ENCODE measurements at places on chromosomes 16 and 17.

DNA sequence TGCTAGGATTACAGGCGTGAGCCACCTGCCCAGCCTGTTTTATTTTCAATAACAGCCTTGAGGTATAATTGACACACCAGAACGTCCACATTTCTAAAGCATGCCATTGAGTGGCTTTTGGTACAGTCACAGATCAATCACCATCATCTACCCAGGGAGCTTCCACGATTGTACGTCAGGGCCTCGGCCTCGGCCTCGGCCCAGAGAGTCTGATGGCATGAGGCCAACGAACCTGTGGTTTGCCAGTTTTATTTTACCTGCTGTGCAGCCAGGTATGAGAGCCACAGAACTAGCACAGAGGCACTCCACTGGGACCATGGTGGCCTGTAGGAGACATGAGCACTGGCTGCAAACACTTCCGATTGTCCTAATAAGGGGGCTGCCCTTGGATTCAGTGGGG lies 8.3 kb downstream of the UBALD1 start:
- no peak for DNase-seq

DNA sequence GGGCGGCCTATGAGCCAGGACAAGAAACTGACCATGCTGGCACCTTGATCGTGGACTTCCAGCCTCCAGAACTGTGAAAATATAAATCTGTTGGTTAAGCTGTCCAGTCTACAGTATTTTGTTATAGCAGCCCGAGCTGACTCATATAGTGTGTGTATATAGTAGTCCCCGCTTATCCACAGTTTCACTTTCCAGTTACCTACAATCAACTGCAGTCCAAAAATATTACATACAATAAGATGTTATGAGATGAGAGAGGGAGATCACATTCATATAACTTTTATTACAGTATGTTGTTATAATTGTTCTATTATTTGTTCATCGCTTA lies 4.9 kb downstream of the MT3 start:
- no peak for DNase-seq

- no peak for DNase-seq
These were observed 17.5 kb downstream of the HS3ST4 start for GRCh38 chr16:25709213-25709612.

GRCh38 chr17:5846001-5846400 lies 224.2 kb upstream of the WSCD1 start:
- DNase-seq: no peak

GRCh38 chr17:32907583-32907982 lies 20.4 kb upstream of the TMEM98 start:
- DNase-seq: no peak

DNA sequence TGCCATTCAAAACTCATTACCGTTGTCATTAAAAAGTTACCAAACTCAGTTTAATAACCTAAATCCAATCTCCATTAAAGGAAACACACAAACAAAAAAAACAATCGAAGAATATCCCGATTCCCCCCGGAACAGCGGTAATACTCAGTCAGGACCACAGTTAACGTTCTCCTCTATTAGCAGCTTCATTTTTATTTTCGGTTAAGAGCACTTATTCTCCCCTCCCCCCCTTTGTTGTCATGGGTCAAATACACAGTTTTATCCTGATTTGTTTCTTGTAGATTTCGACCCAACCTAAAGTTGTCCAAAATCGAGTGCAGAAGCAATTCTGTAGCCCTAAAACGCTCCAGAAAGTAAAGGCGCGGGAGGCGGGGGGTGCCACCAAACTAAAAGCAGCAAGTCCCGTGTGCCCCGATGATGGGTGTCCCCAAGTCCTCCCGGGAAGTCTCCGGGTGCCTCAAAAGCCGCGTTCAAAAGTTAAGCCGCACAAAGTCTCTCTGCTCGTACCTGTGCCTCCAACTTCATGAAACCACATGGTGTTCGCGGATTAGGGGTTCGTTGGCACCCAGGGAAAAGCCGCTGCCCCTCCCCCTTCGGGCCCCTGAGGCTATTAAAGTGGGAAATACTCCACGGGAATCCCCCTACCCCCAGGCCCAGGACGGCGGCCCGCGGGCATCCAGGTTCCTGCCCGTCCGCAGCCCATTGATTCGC lies 996 bp downstream of the SUMO2 start:
- DNase-seq: peak; percentile 28

- no peak for DNase-seq
These were observed 35.9 kb downstream of the TBX4 start for GRCh38 chr17:61487989-61488595.

GRCh38 chr16:13958474-13958873 lies 38.5 kb downstream of the ERCC4 start:
- DNase-seq: no peak

GRCh38 chr17:33217891-33218290 lies 75.2 kb downstream of the ASIC2 start:
- no peak for DNase-seq

DNA sequence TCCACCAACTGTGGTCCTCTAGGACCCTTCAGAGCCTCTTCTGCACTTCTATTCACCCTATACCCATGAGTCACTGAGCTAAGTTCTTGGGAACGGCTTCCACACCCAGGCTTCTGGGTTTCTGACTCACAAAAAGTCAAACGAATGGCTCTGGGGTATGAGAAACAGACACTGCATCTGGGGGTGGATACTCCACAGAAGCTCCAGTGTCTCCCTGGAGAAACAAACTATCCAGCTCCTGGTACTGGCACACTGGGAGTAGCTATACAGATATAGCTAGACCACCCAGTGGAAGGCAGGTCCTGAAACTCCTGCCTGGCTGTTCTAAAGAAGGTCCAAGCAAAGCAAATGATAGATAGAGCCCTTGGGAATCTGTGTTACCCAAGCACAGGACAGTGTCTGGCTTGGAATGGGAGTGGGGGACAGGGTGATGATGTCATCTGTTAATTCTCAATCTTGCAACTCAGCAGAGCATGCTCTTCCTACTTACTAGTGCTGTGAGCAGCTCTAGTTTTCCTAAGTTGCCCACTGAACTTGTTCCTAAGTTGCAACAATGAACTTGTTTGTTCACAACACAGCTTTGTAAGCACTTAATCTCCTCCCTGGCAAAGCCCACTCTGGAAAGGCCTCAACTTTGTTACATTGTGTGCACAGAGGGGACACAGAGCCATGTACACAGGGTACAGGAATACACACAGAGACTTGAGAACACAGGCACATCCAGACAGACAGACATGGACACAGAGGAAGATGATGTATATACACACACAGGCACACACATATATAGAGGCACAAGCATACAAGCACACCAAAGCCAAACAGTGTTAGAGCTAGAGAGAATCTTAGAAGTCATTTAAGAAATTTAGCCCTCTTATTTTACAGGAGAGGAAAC lies 6.7 kb downstream of the MMP28 start:
- no peak for DNase-seq

All from immature natural killer cell (primary cell).